ENCODE measurements at places on chromosomes 13 and 19.

GRCh38 chr13:114071991-114072390 lies 60.4 kb downstream of the RASA3 start:
- no peak for DNase-seq

GRCh38 chr13:44068169-44068568 lies 188.5 kb downstream of the LACC1 start:
- no peak for DNase-seq

DNA sequence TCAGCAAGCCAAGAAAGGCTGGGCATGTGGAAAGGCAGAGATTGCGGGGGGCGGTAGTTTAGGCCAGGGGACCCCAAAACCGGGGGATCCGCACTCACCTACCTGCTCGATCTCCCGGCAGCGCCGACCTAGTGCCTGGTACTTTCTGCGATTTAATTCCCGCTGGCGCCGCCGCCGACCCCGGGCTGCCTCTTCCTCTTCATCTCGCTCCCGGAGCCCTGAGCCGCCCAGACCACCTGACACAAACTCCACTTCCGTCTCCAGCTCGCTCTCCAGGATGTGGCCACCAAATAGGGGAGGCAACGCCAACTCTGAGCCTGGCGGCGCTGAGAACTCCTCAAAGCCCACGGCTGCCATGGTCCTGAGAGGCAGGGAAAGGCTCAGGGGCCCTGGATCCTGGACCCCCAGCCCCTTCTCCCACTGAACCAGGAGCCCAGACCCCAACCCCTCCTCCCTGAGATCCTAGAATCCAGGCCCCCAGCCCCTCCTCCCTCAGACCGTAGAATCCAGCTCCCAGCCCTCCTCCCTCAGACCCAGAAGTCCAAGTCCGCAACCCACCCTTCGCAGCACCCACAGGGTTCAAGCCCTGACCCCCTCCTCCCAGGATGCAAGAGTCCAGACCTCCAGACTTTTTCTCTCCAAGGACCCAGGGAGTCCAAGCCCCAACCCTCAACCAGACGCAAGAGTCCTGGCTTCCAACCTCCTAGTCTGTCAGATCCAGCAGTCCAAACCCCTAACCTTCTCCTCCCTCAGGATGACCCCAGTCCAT lies 933 bp downstream of the TFPT start:
- DNase-seq, result peak; percentile 85

DNA sequence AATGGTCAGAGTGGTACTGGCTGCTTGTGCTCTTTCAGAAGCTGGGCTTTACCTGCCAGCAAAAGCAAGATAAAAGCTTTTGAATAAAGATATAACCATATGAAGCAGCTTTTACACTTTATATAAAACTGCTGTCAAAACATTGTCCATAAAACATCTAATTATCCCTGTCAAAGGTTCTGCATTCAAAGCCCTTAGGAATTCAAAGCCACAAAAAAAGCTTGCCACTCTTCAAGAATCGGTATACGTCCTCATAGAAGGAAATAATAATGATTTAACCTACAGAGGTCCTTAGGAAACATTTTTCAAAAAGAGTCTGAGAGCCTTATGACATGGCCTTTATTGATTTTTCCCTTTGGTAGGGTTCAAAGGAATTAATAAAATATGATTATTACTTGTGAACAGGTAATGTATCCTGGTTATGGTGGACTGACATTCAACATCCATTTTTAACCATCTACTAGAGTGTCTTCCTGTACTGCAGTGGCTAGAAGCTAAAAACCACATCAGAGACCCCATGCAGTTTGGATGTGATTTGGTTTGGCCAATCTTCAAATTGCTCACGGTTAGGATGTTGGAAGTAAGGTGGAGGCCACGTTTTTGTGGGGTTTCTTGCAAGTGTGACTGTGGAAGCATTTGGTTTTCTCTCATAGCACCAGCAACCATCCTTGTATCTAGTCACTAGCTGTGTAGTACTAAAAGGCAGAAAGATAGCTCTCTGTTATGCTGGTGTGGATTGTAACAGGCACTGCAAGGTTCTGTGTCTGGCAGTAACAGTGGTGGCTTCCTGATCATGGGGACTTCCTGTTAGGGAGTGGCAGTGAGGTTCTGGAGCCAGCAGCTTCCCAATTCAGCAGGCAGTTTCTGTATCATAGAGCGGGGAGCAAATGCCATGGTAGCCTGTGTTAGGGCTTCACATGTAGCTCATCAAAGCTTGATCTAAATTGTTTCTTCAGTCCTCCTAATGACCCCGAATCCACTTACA lies 441.5 kb downstream of the DIAPH3 start:
- DNase-seq, result peak; percentile 75

DNA sequence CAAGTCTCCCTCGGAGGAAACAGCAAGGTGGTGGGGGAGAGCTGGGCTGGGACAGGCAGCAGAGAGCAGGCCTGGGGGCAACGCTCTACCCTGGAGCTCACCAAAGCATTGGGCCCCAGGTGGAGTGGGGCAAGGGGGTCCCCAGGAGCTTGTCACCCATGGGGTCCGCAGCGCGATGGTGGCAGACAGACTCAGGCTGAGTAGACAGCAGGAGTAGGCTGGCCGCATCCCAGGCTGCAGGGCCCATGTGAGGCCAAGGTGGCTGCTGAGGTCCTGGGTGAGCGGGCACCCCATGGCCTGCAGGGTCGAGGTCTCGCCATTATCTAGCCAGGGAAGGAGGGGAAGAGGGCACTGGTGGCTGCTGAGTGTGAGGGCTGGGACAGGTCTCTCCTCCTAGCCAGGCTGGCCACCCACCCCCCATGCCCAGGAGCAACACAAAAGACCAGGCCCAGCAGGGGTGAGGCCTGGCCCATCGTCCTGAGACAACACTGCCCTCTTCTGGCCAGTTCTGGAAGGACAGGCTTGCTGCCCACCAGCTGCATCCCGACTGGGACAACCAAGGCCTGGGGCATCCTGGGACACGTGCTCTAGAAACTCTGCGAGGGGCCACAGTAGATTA lies 33.1 kb downstream of the CEBPG start:
- DNase-seq, result peak; percentile 44

GRCh38 chr13:41405367-41405766 lies 52.0 kb upstream of the RGCC start:
- DNase-seq, result no peak

GRCh38 chr13:113117911-113118260 lies 4.7 kb upstream of the F10 start:
- DNase-seq, result no peak

GRCh38 chr13:114152285-114152645 lies 19.8 kb upstream of the RASA3 start:
- no peak for DNase-seq

DNA sequence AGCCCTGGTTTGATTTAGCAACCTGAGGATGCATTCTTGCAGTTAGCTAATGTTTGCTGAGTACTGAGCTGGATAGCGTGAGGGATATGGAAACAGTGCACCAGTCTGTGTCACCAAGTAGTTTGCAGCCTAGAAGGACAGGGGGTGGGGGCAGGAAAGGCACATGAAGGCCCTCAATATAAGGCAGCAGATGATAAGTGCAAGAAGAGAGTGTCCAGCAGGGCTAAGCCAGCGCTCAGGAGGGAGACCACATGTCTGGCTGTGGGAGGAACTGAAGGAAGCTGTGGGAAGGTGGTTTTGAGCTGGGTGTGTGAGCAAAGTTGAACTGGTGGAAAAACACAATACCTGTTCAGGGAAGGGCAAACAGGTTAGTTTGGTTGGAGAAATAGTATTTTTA lies 1.7 kb downstream of the CXCL17 start:
- no peak for DNase-seq

- no peak for DNase-seq
Measured at GRCh38 chr13:100533588-100534041, 55.0 kb downstream of the GGACT start.

DNA sequence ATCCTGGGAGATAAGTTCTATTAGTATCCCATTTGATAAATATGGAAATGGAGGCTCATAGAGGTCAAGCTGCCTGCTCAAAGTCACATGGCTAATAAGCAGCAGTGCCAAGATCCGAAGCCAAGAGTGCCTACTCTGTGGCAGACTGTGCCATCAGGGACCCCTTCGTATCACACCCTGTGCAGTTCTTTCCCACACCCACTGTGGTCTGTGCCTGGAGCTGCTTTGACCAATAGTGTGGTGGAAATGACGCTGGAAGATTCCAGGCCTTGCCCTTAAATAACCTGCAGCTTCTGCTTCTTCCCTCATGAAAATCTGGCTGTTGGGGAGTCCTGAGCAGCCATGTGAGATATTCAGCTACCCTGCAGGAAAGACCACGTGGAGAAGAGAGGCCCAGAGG lies 10.1 kb downstream of the OPA3 start:
- no peak for DNase-seq

DNA sequence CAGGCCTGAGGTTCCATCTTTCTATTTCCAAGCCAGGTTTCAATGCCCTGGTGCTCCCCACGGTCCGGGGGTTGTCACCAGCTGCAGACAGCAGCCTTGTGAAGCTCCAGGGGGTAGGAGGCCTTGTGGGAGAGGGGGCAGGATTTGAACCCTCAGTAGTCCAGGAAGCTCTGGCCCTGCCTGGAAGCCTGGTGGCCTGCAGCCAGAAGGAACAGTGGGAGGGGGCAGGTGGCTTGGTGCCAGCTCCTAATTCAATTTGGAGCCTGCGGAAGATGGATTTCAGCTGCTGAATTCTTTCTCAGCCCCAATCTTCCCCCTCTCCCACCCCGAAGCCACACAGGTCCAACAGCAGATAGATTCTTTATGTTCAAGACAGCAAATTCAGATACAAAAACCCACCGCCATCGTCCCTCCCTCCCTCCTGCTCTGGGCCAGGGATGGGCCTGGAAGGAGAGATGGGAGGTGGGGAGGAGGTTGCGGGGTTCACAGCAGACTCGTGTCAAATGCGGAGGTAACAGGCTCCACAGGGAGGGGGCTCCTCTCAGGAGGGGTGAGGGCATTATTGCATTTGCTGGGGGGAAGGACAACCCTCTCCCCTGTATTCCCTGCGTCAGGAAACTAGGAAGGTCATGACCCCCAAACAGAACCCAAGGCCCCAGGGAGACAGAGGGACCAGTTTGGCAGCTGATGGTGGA lies 2.4 kb upstream of the PTGER1 start:
- DNase-seq, result no peak

DNA sequence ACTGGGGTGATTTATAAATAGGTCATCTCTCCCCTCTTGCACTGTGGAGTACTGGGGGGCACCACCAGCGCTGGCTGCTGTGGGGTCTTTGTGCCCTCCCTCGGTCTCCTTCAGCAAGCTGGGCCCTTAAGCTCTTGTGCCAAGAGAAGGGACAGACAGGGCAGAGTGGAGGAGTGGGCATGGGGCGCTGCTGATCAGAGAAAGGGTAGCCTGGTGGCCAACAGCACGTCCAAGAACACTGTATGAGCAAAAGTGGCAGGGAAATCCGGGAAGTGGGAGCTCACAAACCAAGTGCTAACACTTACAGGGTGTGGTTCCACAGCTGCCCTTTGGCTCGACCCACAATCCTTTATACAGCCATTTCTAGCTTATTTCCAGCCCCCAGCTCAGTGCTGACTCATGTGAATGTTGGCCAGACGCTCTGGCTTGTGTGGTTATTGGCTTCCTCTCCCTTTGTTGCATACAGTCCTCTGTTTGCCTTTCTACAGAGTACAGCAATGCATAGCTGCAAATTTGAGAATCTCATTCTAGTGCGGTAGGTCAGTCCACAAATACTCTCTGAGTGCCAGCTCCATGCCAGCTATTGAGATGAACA lies 298.8 kb downstream of the SHISA2 start:
- DNase-seq, result peak; percentile 20

DNA sequence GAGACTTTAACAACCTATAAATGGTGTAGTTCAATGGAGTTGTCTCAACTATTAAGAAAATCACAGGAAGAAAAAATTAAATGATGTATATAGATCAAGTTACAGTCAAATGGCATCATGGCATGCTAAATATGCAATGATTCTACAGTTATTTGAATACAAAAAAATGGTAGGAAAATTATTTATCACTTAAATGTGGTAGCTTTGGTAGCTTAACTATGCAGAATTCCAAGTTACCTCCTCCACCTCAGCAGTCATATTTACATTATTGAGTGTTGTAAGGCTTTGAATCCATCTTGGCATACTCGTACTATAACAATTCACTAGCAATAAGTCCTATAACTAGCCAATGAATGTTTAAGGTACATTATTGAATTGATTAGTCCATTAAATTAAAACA lies 36.8 kb downstream of the CAB39L start:
- no peak for DNase-seq

- DNase-seq, result no peak
Measured at GRCh38 chr13:108087810-108088209, 127.5 kb downstream of the LIG4 start.

DNA sequence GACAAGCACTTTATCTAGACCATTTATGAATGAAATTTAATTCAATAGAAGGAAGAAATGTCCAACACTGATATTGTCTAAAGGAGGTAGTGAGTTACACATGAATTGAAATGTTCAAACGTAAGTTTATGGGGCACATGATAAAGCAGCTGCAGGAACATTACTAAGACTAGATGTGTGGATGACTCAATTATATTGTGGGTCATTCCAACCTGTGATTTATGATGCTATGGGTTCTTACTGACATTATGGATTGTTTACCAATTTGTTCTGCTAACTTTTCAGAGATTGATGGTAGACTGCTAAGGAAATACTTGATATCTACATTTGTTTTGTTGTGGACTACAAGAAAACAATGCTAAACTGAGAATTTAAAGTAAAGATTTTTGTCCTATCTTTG lies 56.1 kb upstream of the ATXN8OS start:
- no peak for DNase-seq

GRCh38 chr13:42816538-42816937 lies 35.2 kb downstream of the FAM216B start:
- no peak for DNase-seq

GRCh38 chr13:73782450-73783449 lies 351.5 kb downstream of the KLF12 start:
- no peak for DNase-seq

GRCh38 chr13:54029226-54029625 lies 1000.6 kb downstream of the OLFM4 start:
- DNase-seq, result peak; percentile 98

GRCh38 chr19:1402411-1403070 lies 1.2 kb upstream of the GAMT start:
- DNase-seq, result peak; percentile 17

- no peak for DNase-seq
Measured at GRCh38 chr13:101449790-101450748, 2.4 kb upstream of the ITGBL1 start.

GRCh38 chr13:29497137-29497654 lies 98.3 kb downstream of the SLC7A1 start:
- DNase-seq, result no peak

DNA sequence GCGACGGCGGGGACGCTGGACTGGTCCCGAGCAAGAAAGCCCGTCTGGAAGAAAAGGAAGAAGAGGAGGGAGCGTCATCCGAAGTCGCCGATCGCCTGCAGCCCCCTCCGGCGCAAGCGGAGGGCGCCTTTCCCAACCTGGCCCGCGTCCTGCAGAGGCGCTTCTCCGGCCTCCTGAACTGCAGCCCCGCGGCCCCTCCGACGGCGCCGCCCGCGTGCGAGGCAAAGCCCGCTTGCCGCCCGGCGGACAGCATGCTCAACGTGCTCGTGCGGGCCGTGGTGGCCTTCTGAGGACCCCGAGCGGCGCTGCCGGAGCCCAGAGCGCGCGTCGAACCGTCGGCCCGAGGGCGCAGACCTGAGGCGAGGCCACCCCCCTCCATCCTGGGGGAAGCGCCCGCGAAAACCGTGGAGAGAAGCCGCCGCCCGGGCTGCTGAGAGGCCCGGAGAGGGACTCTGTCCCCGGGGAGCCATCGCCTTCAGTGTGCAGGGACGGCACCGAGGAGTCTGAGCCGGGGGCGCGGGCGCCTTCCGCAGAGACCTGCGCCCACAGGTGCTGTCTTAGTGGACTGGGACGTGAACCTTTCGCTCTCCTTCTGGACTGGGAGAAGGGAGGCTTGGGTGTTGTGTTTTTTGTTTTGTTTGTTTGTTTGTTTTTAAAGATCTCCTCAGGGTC lies 3.5 kb downstream of the IER2 start:
- no peak for DNase-seq

All from Kasumi-1 (cell line).